ENCODE measurements at places on chromosomes 3 and 15.

DNA sequence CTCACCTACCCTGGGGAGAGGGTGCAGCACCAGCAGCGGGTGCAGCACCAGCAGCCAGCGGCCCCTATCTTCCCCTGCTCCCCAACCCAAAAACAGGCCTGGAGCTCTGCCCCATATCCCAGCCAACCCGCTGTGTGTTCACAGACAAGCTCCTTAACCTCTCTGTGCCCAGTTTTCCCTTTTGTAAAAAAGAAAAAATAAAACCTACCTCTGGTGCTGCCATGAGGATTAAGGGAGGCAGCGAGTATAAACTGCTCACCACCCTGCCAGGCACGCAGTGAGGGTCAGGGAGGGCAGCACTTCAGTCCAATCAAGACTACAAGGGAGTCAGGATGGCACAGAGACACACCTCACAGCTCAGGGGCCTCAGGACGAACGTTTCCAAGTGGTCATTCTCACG lies 163.3 kb downstream of the NUP210 start:
- DNase-seq = no peak

GRCh38 chr15:67067930-67068551 lies 2.6 kb downstream of the SMAD3 start:
- no peak for DNase-seq

DNA sequence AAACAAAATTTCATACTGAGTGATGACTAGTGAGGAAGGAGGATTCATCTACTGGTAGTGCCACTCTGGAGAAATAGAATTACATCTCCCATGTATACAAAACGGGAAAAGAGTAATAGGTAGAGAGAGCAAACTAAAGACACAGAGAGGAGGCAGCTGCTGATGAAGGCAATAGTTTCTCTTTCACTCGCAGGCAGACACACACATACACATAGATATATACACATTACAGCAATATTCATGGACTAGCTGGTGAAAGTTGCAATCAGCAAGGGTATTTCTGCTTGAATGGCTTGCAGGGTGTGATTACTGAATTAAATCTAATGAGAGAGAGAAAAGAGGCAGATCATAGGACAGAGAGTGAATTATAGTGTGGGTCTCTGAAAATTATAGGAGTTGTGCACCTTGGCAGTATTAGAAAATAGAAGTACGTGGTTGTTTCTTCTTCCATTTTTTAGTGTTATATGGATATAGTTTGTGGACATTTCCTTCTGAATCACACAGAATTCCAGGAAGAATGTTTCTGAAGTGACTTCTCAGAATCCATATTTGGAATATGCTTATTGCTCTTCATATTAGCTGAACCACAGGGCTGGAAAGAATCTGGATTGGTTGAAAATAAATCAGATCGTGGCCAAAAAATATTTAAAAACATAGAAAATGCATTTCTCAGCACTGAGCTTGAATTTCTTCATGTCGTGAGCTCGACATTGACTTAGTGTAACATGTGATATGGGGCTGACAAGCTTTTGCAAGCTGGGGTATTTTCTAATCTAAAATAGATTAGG lies 991.2 kb downstream of the TUSC7 start:
- no peak for DNase-seq

- no peak for DNase-seq
Observed at GRCh38 chr15:101539930-101540329, 50.4 kb upstream of the PCSK6 start.

DNA sequence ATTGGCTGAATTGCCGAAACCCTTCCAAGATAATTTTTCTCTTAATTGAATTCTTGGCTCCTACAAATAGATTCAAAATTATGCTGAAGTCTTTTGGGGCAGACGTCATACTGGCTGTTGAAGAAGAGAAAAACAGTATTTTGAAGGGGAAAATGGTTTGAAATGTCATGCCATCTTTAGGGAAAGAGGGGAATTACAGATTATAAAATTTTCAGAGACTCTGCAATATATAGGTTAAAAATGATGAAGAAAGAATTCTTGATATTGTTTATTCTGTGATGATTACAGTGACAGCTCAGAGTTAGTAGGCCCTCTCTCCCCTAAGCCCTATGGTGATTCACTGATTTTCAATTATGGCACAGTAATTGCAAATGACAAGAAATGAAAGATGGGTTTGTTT lies 86.1 kb downstream of the CGNL1 start:
- DNase-seq = no peak

Data from left ventricle myocardium superior (tissue), 1 donor.